ENCODE measurements at places on chromosomes 6 and 20.

DNA sequence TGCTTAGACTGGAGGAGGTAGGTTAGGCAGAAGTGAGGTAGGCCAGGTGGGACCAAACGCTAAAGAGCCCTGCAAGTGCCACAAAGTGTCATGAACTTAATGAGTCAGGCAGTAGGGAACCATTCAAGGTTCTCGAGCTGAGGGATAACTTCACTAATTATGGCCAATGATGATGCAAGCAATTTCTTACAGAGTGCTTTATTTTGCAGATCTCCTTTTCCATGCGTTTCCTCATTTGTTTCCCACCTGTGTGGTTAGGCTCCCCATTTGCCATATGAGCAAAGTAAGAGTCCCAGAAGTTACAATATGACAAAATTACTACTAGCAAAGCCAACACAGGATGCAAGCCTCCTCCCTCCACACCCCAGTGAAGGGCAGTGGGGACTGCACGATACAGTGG lies 36.5 kb upstream of the PSMF1 start:
- no peak for DNase-seq

- no peak for DNase-seq
Measured at GRCh38 chr20:49889935-49890333, 25.4 kb downstream of the SPATA2 start.

GRCh38 chr20:60009318-60009717 lies 51.1 kb downstream of the CDH26 start:
- no peak for DNase-seq

GRCh38 chr6:146862508-146862919 lies 263.7 kb downstream of the ADGB start:
- DNase-seq: no peak

All from GM13977 (cell line).